Activated CD4-positive, alpha-beta T cell treated with anti-CD3 and anti-CD28 coated beads, Interleukin-2, amount 50 U/mL, for 24 hours (primary cell): ENCODE measurements at places on chromosomes 4 and X.

DNA sequence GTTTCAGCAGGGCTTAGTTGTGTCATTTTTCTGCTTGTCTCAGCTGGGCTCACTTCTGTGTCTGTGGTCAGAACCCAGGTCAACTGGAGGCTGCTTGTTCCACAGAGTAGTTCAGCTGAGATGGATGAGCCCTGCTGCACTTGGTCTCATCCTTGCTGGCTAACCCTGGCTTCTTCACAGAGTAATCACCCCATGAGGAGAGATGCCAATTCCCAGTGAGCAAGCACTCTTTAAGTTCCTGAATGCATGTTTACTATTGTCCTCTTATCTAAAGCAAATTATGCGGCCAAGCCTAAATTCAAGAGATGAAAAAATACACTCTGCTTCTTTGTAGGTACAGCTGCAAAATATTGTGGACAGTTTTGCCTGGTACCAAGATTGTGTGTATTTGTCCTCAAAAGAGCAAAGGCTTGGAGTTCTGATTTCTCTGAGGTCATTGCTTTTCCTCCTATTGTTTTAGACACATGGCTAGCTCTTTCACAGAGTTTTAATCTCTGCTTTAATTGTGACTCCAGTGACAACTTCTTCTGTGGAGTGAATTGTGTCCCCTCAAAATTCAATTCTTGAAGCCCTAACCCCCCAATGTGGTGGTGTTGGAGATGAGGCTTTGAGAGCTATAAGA, 236.6 kb upstream of the ANKRD50 start:
- no peak for DNase-seq

DNA sequence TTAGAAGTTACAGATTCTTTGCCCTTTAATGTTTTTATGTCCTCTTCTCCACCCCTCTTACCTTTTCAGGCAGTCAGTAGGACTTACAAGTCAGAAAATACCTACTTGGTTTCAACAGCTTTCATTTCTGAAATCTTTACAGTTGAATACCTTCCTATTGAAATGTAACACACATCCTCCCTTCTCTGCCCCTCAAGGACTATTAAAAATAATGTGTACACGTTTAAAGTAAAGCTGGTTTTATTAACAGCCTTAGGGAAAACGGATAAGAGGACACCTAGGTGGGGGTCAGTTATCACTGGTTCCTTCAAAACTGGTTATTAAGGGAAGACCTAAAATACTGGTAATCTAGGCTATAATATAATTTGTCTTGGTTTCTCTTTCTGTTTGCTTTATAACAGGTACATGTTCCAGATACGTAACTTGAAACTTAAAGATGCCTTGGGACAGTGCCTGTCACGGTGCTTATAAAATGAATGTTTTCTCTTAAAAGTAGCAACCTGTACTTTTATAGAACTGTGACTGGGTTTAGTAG, 1.8 kb downstream of the CCSER1 start:
- DNase-seq = no peak

GRCh38 chr4:182325848-182326255, 82.7 kb downstream of the TENM3 start:
- no peak for DNase-seq

GRCh38 chr4:90095000-90095399, 32.2 kb upstream of the CCSER1 start:
- no peak for DNase-seq

DNA sequence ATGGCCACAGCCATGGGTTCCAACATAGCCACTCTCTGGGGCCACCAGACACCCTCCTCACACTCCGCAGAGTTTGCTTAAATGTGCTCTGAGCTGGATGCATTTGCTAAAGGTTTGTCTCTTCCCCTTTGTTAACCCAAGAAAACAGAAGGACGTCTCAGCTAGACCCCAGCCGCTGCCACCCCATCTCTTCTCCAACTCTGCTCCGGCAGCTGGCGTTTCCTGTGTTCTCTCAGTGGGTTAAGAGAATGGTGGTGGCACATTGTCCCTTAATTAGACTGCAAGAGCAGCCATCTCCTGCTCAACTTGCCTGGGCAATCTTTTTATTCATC, 43.7 kb upstream of the FAM9C start:
- no peak for DNase-seq

DNA sequence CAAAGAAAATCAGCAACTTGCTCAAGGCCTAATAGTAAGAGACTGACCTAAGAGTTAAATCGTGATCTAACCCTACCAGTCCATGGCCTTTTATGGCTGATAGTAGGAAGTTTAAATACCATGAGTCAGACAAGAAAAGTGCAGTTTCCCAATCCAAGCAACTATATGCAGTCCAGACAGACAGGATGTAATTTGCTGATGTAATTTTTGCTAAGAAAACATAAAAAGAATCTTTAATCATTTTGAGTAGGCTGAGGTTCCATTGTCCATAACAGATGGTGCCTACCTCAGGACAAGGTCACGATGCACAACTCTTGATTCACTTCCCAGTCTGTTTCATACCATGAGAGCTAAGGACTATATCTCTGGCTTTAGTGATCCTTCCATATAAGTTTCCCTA, 317.5 kb upstream of the GRIA3 start:
- DNase-seq = no peak

- no peak for DNase-seq
These were observed 125.1 kb upstream of the STX18 start for GRCh38 chr4:4666693-4667621.

DNA sequence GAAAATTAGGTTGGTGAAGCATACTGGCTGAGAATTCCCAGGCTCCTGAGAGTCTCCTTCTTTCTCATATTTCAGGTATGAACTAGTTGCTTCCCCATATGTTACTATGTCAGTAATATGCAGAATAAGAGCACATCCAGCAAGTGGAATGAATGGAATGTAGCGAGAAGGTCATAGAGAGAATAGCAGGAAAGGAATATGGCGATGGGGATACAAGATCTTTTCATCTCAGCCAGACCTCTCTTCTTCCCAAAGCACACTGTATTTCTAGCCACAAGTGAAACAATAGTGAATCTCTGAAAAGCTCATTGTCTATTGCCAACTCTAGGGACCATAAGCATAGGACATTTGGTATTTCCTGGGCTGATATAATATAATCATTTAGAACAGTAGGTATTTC, 54.6 kb upstream of the MMAA start:
- DNase-seq = no peak

GRCh38 chr4:1846580-1846979, 9.4 kb downstream of the LETM1 start:
- DNase-seq = no peak

GRCh38 chr4:184826691-184827270, 1.0 kb upstream of the ACSL1 start:
- DNase-seq = no peak

GRCh38 chrX:57156397-57157049, 19.3 kb upstream of the SPIN2A start:
- no peak for DNase-seq

- no peak for DNase-seq
These were observed 225.8 kb upstream of the SPRY1 start for GRCh38 chr4:123170843-123171242.

DNA sequence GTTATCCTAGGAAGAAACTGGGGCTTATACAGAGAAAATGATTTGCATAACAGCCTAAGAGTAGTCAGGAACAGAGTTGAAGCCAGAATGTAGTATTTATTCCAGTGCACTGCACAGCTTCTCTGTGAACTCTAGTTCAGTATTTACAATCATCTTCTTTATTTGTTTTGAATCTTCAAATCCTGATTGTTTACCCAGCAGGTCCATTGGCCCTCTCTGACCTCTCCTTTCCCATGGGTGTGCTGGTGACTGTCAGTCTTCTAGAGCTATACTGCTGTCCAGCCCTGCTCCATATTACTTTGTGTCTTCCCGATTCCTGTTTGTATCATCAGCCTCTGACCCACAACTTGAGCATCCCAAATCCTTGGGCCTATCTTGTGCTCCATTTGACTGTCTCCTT, 301.9 kb upstream of the HS3ST1 start:
- no peak for DNase-seq

- no peak for DNase-seq
These were observed 19.0 kb downstream of the DGKQ start for GRCh38 chr4:954211-955020.

- DNase-seq = no peak
These were observed 121.6 kb upstream of the DCLK2 start for GRCh38 chr4:149956678-149957077.

- DNase-seq = no peak
These were observed 115.1 kb upstream of the PNPLA4 start for GRCh38 chrX:8042304-8042703.

GRCh38 chrX:69317721-69318120, 152.5 kb upstream of the PJA1 start:
- DNase-seq = no peak

- DNase-seq = no peak
These were observed 125.4 kb downstream of the ZNF330 start for GRCh38 chr4:141346144-141346543.

DNA sequence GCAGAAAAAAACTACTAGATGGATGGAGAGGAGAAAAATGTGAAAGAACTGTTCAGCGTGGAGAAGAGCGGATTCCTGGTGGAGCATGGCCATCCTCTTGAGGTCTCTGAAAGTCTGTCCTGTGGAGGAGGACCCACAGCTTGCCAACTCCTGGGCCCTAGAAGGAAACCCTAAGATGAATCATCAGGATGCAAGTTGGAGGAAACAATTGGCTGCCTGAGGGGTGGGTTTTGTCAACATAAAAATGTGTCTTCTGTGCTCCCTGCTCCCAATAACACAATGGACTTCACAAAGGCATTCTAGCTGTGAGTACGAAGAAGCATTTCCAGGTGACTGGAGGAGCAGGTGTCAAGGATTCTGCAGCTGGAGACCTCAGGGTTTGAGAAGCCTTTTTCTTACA, 37.2 kb downstream of the CNGA2 start:
- DNase-seq = no peak

GRCh38 chr4:6165766-6166165, 34.6 kb downstream of the JAKMIP1 start:
- DNase-seq = no peak

- no peak for DNase-seq
These were observed 12.1 kb upstream of the TLR8 start for GRCh38 chrX:12894074-12895030.

DNA sequence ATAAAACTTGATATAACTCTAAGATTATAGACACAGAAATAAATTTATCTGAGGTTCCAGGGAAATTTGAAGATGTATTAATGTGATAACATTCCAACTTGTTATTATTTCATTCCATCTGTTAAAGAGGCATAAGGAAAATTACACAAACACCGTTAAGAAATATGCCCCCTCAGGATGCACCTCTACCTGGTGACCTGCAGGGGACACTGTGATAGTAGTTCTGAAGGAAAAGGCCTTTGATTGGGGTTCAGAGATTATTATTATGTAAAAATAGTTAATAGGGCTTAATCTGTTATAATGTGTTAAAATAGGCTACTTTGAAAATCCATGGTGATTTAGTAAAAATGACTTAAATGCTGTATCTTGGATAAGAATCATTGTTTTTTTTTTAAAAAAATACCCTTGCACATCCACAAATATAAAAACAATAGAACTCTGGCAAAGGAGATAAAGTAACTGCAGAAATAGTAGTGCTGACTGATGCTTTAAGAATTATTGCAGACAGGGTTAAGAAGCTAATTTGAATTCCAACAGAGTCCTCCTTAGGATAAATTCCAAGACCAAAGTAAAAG, 6.1 kb upstream of the ABRAXAS1 start:
- DNase-seq = peak; percentile 10

DNA sequence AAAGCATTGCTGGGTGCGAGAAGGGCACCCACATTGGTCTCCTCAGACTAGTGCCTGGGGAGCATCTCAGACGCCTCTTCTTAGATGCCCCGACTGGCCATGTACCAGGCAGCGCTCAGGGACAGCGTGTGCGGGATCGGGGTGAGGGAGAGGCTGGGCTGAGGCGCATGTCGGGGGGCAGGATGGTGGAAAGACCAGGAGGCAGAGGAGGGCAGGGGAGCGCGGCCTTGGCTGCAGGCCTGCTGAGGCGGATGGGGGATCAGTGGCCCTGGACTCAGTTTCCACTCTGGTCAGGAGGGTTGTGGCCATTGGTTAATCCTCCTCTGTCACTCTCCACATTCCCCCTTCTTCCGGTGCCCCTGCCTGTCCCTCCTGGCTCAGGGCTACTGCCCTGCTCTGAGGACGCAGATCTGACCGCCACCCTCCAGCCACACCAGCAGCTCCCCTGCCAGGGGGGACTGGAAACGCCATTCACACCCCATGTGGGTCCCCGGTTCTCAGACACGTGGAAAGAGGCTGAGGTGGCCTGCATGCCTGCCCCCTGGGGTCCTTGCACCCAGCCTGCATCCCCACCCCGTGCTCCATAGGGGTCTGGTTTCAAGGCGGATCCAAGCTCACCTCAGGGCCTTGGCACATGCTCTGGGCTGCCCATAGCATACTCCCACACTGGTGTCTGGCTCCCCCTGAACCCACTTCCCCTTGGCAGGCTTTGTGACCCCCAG, 105.9 kb downstream of the CPZ start:
- no peak for DNase-seq
